Natural killer cell (primary cell): ENCODE measurements at places on chromosomes 11 and 22. TPM values are rescaled to one million over a fixed set of nuclear protein-coding genes. Genes with fewer than 3 reads are reported as not detected.

Gene KRTAP5-1
- not detected for total RNA-seq

- H3K4me1 ChIP-seq = no peaks in the 10 kb centered on the region
- H3K4me3 ChIP-seq = no peak overlapping the region
- H3K27me3 ChIP-seq = peaks cover 2% of the 10 kb centered on the region
- no peaks in the 10 kb centered on the region for H3K36me3 ChIP-seq
Observed at GRCh38 chr11:30729187-30729713, 143.1 kb upstream of the MPPED2 start.

Gene OR52B4
- total RNA-seq = not detected

GRCh38 chr22:40728731-40729189 lies 49.5 kb downstream of the MCHR1 start:
- H3K36me3 ChIP-seq = no peaks in the 10 kb centered on the region
- no peak for DNase-seq
- H3K27me3 ChIP-seq = no peaks in the 10 kb centered on the region

Gene SMTNL1
- not detected for total RNA-seq
